ENCODE measurements at places on chromosomes 11 and 22. TPM values are rescaled to one million over a fixed set of nuclear protein-coding genes. Genes with fewer than 3 reads are reported as not detected.
A peak's percentile ranks its signal among the peaks of the same experiment; 100 is the strongest.

DNA sequence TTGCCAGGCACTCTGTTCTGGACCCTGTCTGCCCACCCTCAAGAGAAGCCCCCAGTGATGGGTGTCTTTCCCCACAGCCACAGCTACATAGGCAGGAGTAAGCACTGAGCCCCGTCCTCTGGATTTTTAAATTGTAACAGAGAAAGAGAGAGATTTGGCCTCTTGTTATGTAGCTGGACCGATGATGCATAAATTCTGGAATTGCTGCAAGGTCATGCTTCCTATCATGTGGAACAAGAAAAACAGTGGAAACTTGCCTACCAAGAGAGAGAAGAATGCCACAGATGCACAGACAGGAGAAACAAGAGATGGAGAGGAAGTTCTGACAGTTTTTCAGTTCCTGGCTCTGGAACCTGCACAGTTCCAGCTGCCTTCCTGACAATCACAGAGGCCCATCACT, 150.2 kb downstream of the ETS1 start:
- no peak for DNase-seq

CENATAC gene
- total RNA-seq = 42.9 TPM

DNA sequence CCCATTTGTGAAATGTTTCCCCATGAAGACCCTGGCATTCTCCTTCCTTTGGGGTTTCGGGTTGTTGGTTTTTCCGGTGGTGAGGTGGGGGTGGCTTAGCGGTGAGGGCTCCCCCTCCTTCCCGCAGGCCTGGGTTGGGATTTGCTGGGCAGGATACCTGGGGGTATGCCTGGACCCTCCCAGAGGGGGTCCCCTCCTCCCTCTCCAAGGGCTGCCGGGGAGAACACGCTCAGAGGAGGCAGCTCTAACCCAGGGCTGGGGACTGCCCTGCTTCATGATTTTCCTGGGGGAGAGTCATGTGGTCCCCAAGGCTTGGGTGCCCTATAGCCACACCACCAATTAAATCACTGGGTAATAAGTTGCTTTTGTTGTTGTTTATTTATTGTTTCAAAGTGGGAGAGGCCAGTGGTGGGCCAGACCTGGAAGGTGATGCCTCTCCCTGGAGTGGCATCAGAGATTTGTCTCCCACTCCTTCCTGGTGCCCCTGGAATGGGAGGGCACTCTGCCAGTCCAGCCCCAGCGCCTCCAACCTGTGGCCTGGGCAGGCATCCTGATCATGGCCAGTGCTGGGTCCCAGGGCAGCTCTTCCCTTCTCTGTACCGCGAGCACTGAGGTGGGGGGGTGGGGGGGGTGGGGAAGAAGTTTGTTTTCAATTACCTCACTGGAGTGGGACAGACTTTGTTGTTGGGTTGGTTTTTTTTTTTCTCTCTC, 1.3 kb upstream of the CLCF1 start:
- DNase-seq = no peak

DNA sequence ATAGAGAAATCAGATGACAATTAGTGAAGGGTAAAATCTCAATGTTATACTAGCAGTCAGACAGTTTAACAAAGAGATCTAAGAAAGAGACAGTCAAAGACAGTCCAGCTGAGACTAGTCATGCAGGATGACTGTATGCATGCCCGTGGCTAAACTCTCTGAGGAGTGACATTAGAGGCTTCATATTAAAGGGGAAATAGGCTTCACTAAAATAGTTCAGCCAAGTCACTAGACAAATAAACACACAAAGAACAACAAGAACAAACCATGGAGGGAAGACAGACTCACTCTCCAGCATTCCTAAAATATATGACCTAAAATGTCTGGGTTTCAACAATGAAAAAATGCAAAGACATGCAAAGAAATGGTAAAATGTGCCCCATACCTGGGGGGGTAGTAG, 18.6 kb upstream of the APLNR start:
- no peak for DNase-seq

DNA sequence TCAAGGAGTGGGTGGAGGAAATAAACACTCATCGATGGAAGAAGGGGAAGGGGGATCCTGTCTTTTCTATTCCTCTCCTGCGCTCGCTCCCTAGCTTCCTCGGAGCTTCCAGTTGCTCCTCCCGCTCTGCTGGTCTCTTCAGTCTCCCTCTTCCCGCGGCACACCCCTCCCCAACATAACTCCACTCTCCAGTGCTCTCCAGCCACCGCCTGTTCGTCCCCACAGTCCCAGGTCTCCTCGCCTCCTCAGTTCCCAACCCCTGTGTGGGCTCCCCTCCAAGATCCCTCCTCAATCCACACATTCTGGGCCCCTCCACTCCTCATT, 438 bp downstream of the ZW10 start:
- DNase-seq = peak; percentile 44

DNA sequence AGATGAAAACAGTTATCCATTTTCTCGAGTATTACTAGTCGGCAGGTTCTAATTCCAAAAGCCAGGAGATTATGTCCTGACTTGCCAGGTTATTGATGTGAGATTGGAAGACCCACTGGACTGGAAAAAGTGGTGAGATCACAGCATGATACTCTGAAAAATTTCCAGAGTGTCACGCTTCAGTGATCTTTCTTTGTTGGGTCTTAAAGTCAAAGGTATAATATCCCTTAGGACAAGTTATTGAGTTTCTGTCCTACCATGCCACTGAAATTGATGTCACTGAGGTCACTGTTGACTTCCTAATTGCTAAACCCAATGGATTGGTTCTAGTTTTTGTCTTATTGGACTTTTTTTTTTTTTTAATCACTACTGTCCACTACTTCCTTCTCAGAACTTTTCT, 104.5 kb upstream of the GRAMD1B start:
- no peak for DNase-seq

- DNase-seq = no peak
These were observed 24.0 kb downstream of the MARK2 start for GRCh38 chr11:63862923-63863322.

- no peak for DNase-seq
These were observed 42.9 kb downstream of the FBXO7 start for GRCh38 chr22:32517488-32517887.

DNA sequence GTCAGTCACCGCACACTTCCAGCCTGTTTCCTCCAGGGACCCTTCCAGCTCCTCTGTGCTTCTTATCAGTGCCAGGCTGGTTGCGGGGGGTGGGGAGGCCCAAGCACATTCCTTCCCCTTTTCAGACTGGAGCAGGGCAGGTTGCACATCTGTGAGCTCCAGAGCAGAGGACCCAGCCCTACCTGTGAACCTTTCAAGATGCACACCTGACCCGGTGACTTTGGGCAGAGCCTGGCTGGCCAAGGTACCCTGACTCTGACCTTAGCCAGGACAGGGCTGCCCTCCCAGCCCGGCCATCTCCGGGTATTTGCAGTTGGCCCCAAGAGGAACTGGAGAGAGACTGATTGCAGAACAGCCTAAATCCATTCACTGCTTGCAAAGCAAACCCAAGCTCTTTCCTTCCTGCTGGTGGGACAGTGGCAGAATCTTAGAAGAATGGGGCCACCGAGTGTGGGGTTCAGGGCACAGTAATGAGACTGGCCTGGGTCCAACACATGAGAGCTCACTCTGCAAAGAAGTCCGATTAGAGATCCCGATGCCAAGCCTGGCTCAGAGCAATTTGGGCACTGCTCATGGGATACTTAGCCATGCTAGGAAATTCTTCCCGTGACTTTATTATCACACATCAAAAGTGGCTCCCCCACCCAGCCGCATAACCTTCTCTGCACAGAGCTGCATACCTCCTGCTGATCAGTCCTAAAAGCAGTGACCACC, 64.7 kb upstream of the CCND1 start:
- DNase-seq = no peak

ACTN3 gene
- 33.0 TPM for total RNA-seq

RFPL2 gene
- 1.8 TPM for total RNA-seq

DNA sequence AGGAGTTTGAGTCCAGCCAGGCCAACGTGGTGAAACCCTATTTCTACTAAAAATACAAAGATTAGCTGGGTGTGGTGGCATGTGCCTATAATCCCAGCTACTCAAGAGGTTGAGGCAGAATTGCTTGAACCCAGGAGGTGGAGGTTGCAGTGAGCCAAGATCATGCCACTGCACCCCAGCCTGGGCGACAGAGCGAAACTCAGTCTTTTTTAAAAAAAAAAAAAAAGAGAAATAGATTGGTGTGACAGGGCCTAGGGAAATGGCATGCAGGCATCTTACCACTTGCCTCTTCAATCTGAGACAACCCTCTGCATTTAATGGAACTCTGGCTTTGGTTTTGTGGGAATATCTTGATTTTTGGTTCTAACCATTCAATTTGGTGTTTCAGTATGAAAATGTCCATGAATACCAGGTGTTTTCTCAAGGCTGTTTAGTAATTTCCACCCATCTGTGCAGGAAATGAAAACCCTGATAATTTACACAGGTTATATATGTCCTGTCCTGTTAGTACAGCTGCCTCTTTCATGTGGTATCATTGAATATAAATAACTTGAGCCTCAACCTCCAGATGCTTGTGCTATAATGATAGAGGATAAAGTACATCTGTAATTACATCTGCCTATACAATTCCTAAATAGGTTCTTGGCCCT, 8.4 kb downstream of the XBP1 start:
- no peak for DNase-seq

DNA sequence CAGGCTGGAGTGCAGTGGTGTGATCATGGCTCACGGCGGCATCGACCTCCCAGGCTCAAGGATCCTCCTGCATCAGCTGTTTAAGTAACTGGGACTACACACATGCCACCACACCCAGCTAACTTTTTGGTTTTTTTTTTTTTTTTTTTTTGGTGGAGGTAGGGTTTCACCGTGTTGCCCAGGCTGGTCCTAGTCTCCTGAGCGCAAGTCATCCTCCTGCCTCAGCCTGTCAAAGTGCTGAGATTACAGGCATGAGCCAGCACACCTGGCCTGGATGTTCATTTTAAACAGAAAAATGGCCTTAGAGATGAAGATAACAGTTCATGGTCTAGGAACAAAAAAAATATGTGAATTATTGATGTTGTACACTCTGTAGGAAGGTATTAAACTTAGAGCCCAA, 13.6 kb upstream of the SLC25A18 start:
- no peak for DNase-seq

DNA sequence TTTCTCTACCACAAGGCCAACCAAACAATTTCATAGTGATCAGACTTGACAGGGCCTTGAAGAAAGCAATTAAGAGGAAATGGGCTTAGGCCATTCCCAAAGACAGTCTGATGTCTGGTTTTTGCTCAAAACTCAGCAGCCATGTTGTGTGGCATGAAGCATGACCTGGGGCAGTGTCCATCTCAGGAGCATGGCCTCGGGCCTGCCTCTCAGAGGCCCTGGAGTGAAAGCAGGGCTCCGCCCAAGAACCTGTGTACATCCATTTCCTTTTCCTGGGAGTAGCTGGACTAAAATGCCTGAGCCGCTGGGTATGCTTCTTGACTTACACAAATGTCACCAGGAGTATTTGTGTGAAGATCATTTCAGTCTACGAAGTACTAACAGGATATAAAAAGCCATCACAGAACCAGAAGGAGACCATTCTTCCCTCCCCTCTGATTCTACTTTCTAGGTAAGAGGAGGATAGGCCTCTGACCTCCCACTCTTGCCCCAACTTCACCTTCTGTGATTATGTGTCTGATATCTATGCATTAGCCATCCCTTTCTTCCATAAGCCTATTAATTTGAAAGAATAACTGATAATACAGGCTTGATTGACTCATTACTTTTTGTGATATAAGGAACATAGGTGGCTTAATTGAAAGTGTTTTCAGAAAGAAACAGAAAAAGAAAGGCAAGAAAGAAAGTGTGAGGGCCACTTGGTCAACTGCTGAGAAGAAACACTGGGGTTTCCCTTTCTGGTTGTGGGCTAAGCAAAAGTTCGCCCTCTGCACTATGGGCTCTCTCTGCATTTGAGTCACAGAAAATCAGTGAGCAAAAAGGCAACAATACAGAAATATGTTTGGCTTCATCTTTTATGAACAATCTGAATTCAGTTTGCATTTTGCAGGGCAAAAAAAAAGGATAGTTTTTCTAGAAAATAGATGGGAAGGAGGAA, 188.6 kb upstream of the MTMR2 start:
- DNase-seq = no peak

DNA sequence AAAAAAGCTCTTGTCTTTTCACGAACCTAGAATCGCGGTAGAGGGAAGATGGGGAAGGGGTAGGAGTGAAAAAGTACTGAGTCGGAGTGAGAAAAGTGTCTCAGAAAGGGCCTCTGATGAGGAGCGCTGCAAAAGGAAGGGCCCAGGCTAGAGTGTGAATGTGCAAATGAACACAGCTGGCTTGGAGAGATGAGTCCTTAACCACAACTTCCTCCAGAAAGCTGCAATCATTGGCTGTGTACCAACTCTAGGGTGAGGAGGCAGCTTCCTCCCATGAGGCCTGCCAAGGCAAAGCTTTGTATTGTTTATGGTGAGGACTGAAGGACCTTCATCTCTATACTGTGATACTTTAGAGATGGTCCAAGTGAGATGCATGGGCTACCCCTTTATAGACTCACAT, 566.9 kb upstream of the ANO5 start:
- no peak for DNase-seq

NF2 gene
- 28.1 TPM for total RNA-seq

NDUFC2 gene
- total RNA-seq = 36.7 TPM

DNA sequence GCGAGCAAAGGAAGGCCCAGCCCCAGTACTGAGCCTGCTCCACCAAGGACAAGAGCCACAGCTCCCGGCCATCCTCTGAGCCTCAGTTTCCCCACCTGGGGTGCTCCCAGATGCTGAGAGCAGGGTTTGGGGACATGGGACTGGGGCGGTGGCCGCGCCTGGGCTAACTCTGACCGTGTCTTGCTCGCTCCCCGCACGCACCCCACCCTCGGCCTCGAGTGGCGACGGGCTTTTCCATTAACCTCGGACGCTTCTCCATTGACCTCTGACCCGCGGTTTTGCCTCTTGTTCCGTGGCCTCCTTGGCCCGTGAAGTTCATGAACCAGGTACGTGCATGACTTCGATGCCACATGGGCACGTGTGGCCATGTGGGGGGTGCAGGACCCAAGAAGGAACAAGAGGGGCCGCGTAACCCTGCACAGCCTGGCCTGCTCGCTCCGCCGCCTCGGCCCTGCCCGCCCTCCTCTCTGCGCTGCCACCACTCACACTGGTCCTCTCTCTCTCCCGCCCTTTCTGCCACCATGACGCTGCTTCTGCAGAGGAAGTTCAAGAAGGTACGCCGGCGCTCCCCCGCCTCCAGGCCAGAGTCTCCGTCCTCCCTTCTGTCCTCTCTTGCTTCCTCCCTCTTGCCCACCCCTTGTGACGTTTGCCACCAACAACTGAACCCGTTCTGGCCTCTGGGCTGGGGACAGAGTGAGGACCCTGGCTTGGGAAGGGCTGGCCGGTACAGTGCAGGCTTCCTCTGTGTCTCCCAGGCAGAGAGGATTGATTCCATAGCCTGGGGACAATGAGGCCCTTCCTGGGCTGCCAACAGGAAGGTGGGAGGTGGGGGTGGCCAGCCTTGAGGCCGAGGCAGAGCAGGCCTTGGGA, 6.9 kb downstream of the TNNT3 start:
- DNase-seq = peak; percentile 2

CHADL gene
- not detected for total RNA-seq

NRXN2 gene
- 9.2 TPM for total RNA-seq

GRCh38 chr22:49371325-49372110, 456.2 kb downstream of the BRD1 start:
- DNase-seq = no peak
